ENCODE measurements at places on chromosomes 4 and X.
A peak's percentile ranks its signal among the peaks of the same experiment; 100 is the strongest.

- no peak for DNase-seq
These were observed 13.7 kb upstream of the DHX15 start for GRCh38 chr4:24598025-24598424.

- DNase-seq, result no peak
These were observed 338.9 kb upstream of the FAM241A start for GRCh38 chr4:111806331-111806730.

DNA sequence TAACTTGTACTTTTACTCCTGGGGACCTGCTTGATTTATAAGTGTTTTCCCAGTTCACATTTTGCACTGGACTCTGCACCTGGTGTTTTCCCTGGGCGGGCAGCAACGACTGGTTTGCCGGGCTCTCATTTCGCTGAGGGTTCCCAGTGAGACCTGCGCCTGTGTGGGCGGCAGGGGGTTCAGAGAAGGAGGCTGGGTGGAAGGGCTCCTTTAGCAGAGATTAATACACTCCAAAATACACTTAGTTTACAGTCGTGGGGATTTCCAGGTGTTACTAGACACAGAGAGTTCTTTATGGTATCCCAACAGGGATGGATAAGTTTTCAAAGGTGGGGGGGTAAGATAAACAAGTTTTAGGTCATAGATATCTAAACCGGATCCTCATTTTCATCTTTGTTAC is 53.0 kb upstream of the SHISA3 start:
- no peak for DNase-seq

- DNase-seq, result no peak
These were observed 1603.0 kb upstream of the TENM3 start for GRCh38 chr4:180640193-180640592.

GRCh38 chr4:79298484-79298883 is 27.4 kb downstream of the NAA11 start:
- no peak for DNase-seq

DNA sequence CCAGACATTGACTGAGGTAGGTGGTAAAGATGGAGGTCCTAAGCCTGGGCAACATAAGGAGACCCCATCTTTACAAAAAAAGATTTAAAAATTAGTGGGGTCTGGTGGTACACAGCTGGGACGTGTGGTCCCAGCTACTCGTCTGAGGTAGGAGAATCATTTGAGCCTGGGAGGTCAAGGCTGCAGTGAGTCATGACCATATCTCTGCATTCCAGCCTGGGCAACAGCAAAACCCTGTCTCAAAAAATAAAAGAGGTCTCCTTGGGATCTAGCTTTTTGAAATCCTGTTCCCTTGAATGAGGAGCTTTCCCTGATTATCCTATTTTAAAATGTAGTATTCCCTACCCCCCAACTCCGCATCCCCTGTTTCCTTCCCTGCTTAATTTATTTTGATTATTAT is 78.7 kb upstream of the OGT start:
- DNase-seq, result no peak

DNA sequence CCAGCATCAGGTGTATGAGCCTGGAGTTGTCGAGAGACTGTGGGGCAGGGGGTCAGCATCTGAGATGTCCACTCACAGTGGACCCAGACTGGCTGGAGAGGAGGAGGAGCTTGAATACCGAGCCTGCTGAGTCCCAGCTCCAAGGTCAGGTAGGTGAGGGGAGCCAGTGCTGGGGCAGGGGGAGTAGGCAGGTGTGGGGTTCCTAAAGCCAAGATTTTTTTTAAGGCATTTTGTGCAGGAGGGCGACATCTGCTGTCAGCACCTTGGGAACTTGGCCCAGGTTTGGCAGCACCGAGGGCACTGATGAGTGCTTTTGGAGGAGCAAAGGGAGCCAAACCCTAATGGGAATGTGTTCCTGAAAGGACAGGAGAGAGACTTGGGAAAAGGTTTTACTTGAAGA is 64.2 kb upstream of the MSANTD1 start:
- no peak for DNase-seq

DNA sequence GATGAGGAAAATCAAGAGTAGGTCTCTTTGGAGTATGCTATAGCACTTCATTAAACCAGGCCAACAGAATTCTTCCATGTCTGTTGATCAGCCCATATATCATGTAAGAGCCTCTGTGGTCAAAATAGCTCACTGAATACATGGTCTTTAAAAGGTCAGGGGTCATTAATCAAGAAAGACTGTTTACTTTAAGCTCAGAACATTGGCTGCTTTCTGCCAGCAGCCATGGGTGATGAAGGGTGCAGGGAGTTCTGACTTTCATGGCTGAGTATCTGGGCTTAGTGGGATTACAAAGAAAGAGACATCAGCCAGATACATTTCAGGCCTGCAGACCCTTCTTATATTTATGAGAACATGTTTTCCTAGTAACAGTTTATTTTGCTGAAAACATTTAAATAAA is 7.1 kb upstream of the C4orf54 start:
- DNase-seq, result no peak

DNA sequence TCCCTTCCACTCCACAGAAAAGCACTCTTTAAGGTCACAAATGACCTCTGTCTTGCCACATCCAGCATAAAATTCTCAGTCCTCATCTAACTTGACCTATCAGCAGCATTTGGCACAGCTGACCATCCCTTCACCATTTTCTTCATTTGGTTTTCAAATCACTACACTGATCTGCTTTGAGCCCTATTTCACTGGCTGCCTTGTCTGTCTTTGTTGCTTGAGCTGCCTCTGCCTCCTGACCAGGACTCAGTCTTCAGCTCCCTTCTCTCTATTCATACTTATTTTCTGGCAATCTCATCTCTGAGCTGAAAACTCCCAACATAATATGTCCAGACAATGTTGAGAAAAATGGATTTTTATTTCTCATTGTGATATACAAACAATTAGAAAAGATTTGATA is 27.7 kb upstream of the PDE5A start:
- DNase-seq, result no peak

DNA sequence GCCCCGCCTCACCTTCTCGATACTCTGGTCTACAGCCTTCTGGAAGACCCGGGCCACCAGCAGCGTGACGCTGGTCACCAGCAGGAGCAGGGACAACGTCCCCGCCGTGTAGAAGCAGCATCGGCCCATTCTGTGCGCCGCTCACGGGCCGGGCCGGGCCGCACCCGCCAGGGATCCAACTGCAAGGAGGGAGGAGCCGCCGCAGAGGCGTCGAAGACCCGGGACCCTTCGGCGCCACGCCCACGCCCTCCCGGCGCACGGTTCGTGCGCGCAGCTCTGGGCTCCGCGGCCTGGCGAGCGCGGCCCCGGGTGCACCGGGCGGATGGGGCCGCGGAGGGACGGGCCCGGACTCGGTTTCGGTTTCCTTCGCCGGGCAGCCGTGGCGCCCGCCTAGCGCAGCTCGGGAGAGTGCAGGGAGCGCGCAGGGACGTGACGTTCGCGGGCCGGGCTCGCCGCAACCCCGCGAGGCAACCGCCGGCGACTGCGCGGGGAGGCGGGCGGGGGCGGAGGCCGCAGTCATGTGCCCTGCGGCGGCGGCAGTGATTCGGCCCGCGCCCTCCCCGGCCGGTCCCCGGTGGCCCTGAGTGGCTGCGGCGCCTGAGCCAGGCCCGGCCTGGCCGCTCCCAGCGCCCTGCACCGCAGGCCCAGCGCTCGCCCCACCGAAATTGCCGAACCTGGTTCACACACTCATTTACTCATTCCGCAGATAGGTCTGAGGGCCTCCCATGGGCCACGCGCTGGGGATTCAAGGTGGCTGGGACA is at the start of gene SCARB2:
TSS of gene SCARB2 (minus strand) at position 410 of the 762 bp plus-strand sequence. CDS start at position 129, 281 bp downstream.
- peak; percentile 41 for DNase-seq

DNA sequence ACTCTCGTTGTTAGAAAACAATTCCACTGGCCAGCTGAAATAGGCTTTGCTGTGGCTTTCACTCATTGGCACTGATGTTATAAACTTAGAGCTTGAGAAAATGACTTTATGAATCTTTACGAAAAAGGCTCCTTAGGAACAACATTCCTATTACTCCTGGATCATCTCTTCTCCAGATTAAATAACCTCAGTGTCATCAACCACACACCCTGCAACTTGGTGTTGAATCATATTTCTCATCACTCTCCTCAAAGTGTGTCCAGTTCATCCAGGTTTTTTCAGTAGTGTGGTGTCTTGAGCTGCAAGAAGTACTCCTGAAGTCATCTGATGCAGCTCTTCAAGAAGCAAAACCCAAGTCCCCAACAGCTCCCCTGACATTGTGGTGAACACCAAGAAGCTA is 28.1 kb upstream of the ANOS1 start:
- no peak for DNase-seq

- no peak for DNase-seq
These were observed 2185.1 kb upstream of the TENM3 start for GRCh38 chr4:180057891-180058671.

GRCh38 chr4:152176627-152177214 is 359.2 kb downstream of the FBXW7 start:
- DNase-seq, result no peak

GRCh38 chrX:12329476-12329875 is 191.2 kb downstream of the FRMPD4 start:
- no peak for DNase-seq

GRCh38 chr4:154577324-154577723 is 13.2 kb downstream of the FGA start:
- no peak for DNase-seq

DNA sequence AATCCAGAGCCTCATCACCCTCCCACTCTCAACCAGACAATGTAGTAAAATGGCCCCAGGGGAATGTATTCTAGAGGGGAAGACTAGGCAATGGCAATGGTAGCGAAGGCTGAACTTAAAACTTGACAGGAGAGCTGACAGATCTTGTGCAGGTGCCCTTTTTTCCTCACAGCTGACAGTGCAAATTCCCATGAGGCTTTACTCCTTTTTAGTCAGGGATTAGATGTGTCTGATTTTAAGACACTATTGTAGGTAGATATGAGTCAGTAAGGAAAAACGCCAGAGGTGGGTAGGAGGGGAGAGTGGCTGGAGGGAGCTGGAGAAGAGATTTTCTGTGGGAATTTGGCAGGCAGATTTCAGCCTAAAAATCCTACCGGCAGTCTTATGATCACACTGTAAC is 10.7 kb downstream of the CAPN6 start:
- no peak for DNase-seq

GRCh38 chr4:156952078-156952759 is 19.4 kb downstream of the PDGFC start:
- no peak for DNase-seq

DNA sequence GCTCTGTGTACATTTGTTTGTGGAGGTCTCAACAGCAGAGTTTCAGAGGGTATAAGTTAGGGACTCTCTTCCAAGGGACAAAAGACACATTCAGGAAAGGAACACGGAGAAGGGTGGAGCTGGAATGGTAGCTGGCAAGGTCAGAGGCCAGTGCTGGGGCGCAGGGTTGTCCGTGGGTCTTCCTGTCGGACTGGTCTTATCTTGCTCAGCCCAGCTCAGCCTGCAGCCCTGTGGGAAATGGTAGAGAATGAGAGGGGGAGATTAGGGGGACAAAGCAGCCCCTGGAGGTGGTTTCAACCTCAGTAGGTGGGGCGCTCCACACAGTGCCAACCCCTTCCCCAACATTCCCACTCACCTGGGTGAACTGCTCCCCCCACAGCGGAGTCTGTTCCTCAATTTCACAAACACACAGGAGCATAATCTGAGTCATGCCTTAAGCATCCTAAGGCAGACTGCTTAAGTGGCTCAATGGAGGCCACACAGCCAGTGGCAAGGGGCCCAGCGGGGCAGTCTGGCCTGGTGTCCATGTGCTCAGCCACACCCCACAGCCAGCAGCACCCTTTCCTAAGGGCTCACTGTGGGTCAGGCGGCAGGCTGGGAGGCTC is 6.9 kb upstream of the HDAC6 start:
- DNase-seq, result peak; percentile 35

- no peak for DNase-seq
These were observed 238.5 kb upstream of the PGRMC2 start for GRCh38 chr4:128525992-128526630.

GRCh38 chr4:36115312-36115711 is 129.0 kb downstream of the ARAP2 start:
- DNase-seq, result no peak

DNA sequence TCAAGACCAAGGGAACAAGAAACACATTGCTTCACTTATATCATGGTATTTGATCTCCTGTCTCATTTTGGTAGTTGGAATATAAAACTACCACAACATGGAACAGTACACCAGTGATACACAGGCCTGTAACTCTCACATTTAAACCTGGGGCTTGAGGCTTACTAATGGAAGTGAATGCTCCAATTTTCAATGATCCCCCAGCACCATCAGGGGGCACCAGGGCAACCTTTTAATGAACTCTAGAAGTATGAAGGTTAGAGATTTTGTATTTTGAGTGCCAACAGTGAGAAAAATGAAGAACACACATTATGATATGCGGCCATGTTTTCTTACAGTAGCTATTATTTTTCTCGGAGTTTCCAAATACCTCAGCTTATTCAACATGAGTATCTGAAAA is 50.7 kb downstream of the C4orf33 start:
- no peak for DNase-seq

DNA sequence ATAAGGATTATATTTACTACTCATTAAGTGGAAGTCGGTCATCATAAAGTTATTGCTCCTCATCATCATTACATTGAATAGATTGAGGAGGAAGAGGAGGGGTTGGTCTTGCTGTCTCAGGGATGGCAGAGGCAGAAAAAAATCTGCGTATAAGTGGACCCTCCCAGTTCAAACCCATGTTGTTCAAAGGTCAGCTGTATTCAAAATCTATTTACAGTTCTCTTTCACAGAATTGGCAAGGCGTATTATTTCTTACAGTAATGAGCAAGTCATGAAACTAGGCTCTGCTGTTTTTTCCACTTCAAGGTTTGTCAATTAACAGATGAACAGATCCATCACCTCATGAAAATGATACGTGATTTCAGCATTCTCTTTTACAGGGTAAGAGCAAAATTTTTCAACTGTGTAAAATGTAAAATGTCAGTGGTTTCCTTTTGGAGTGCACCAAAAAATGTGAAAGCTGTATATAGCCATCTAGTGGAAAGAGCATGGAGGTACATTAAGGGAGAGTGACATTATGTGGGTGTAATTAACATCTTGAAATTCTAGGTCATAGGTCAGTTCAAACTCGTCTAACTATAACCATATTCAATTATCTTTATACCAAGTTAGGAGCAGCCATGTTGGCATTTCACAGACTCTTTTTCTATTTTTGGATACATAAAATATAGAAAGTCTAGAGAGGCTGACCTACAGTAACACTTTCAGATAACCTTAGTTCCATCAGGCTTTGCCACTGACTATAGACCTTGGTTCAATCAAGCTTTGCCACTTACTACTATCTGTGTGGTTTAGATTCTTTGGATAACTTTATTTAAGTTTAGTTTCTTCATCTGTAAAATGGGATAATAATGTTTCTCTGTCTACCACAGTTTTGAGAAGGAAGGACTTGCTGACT is 30.1 kb downstream of the NEIL3 start:
- peak; percentile 10 for DNase-seq

- no peak for DNase-seq
These were observed at the start of gene TRIM2 for GRCh38 chr4:153204247-153204671. Gene TRIM2, plus strand, starts transcription at chr4:153204443. Its CDS starts 88 bp downstream, at chr4:153204531.

DNA sequence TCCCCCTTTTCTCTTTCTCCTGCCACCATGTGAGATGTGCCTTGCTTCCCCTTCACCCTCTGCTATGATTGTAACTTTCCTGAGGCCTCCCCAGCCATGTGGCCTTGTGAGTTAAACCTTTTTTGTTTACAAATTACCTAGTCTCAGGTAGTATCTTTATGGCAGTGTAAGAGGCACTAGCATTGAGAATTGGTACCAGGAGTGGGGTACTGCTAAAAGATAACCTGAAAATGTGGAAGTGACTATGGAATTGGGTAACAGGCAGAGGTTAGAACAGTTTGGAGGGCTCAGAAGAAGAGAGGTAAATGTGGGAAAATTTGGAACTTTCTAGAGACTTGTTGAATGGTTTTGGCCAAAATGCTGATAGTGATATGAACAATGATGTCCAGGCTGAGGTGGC is 182.0 kb downstream of the CHM start:
- no peak for DNase-seq
